ENCODE measurements at places on chromosomes 6 and 20. TPM values are rescaled to one million over a fixed set of nuclear protein-coding genes. Genes with fewer than 3 reads are reported as not detected.

The SLC22A16 gene
- polyA plus RNA-seq = 0.50 TPM

The ECT2L gene
- polyA plus RNA-seq = 0.28 TPM

The OPRM1 gene
- polyA plus RNA-seq = not detected

The SLC22A3 gene
- polyA plus RNA-seq = 5.0 TPM

GRCh38 chr6:87561017-87561416 is 28.8 kb downstream of the RARS2 start:
- no peak for DNase-seq

DNA sequence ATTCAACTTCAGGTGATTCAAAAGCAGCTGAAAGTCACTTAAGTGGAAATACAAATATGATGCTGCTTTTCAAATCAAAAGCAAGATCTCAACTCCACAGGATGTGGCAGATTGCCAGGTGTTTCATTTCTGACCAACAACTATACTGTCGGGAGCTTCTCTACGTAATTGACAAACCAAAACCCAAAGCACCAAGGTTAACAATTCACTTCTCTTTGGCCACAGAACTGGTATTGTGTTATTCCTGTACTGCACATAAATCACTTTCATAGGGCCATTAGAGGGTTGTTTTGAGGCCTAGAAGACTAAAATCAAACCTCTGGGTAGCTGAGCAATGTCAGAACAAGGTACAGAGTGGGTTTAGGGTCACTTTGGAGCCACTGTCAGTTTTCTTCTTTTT is 169.7 kb downstream of the HAO1 start:
- peak; percentile 8 for DNase-seq

DNA sequence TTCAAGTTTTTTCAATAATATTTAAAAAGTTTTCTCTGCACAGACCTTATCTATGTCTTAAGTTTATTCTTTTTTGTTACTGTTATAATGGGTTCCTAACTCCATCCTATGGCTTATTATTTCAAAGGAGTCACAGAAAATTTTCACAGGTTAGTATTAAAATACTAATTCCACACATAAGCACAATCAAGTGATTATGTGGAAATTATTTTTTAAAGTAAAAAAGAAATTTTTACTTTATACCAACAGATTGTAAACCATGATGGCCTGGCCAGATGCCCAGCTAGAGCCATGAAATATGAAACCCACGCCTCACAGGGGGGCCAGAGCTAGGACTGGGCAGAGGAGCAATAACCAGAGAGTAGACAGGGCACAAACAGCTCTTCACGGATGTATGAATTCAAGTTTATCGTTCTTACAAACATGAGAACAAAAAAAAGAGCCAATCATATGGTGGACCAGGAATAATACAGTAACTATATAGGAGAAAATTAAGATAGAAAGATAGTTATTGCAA is 34.0 kb downstream of the NUDT3 start:
- no peak for DNase-seq

- no peak for DNase-seq
These were observed 18.8 kb upstream of the MRGBP start for GRCh38 chr20:62777528-62777830.

Measured in right renal cortex interstitium (tissue), 3 donors.